Activated naive CD8-positive, alpha-beta T cell treated with anti-CD3 and anti-CD28 coated beads, Interleukin-2, amount 50 U/mL, for 24 hours (primary cell): ENCODE measurements at places on chromosomes 3 and 15.

GRCh38 chr3:159305017-159305416, 503.2 kb downstream of the MFSD1 start:
- no peak for DNase-seq

DNA sequence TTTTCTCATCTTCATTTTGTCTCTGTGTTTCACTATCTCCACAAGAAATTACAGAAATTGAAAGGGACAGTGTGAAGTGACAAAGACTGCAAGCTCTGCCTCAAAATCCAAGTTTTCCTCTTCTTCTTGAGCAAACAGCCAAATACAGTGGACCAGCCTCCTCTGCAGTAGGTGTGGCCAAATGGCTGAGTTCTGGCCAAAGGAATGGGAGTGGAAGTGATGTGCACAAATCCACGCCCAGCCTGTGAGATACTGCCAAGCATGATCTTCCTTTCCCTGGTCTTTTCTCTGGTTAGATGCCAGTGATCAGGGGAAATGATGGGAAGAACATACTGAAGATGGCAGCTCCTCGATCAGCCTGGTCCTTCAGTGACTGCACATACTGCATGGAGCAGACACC, 111.0 kb upstream of the CPNE4 start:
- no peak for DNase-seq

DNA sequence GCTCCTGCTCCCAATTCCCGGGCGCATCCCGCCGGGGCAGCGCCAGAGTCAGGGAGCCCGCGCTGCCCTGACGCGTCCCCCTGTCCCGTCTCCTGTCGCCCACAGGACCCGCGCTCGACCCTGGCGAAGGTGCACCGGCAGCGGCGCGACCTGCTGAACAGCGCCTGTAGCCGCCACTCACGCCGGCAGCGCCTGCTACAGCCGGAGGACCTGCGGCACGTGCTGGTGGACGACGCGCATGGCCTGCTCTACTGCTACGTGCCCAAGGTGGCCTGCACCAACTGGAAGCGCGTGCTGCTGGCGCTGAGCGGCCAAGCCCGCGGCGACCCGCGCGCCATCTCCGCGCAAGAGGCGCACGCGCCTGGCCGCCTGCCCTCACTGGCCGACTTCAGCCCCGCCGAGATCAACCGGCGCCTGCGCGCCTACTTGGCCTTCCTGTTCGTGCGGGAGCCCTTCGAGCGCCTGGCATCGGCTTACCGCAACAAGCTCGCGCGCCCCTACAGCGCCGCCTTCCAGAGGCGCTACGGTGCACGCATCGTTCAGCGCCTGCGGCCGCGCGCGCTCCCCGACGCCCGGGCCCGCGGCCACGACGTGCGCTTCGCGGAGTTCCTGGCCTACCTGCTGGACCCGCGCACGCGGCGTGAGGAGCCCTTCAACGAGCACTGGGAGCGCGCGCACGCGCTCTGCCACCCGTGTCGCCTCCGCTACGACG, 16.9 kb downstream of the C3orf22 start:
- DNase-seq: no peak

DNA sequence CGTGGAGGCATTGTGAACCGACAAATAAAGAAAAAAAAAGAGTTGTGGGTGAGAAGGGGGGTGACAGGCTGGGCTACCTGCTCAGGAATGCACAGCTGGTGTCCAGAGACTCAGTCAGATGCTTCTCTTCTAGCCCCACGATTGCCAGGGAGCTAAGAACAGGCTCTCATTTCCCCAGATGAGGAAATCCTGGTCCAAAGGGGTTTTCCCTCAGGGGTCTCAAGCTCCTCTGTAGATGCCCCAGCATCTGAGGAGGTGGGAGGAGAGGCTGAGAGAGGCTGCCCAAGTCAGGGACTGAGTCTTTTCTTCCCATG, 35.5 kb downstream of the BNC1 start:
- DNase-seq: no peak

DNA sequence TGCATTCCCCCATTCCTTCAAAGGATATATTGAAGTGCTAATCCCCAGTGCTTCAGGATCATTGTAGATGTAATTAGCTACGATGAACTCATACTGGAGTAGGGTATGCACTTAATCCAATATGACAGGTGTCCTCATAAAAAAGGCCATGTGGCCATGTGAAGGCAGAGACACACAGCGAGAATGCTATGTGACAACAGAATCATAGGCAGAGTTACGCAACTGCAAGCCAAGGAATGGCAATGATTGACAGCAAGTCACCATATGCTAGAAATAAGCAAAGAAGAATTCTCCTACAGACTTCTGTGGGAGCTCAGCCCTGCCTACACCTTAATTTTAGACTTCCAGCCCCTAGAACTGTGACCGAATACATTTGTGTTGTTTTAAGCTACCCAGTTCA, 875.6 kb upstream of the ROBO1 start:
- no peak for DNase-seq

DNA sequence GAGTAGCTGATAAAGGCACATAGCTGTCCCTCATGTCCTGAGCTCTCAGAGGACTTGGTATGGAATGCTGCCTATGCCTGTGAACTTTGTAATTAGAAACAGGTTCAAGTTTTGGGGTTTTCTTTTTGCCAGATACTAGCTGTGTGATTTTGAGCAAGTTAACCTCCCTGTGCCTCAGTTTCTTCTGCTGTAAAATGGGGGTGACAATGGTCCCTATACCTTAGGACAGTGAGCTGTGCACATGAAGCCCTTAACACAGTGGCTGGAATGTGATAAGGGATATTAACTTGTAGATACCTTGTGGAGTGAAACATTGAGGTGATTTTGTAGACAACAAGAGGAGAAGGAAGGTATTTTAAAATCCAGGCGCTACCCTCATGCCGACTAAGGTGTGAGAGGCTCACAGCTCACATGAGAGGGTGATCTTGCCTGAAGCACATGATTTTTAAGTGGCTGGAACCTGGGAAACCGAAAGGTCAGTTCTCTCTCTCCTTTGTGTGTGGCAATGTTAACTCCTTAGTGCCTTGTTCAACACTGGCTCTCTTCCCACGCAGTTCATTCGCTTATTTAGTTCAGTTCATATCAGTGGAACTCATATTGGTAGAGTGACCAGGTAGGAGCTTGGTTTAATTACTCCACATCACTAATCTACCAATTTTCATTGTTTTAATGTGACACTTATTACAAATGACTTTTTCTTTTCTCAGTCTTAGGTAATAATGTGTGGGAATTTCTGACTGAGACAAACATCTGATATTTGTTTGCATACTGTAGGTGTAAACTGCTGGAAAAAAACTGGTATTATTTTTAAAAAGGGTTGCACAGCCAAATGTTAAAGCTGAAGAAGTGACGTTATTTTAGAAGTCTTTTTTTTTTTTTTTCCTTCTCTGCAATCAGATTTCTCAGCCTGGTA, 236.2 kb downstream of the ITPR1 start:
- DNase-seq: no peak

DNA sequence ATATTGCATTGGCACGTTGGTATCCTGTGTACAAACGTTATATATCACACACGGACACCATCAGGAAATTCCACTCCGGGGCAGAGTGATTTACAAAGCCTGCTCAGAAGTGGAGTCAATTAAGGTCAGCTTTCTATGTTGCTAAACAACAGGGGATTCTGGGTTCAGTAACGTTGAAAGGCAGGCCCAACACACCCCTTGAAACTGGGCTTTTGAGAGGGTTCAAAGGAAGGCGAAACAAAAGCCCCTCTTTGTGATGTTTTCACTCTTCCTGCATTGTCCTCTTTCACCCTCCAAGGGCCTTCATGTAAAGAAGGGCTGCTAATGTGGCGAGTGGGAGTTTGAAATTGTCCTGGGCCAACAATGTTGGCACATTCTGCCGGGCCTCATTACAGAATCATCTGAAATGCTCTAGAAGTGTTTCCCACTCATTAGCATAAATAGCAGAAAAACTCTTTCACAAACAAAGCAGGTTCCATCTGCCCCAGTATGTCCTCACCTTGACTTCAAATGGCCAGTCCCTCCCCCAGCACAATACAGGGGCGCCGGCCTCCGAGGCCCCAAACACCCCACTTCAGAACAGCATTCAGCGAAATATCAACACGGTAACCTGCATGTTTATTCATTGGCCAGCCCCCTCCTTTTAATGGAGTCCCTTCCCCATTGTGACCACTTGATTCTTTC, 76.4 kb downstream of the HES1 start:
- no peak for DNase-seq

- no peak for DNase-seq
Measured at GRCh38 chr3:138310494-138310893, 19.2 kb downstream of the NME9 start.

DNA sequence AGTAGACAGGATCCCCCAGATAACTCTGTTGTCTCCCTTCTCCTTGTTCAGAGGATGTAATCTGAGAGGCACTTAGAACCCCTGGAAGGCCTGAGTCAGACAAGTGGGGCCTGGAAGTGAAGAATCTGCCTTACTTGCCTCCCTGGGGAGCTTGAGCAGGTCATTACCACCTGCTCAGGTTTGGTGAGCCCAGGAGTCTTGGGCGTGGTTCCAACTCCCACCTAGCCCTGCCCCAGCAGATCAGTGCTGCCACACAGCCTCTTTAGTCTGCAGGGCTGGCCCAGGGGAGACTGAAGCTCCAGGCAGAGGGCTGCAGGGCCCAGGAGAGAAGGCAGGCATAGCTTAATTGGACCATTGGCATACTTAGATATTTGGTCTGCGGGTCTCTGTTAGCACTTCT, 230.0 kb downstream of the ERC2 start:
- no peak for DNase-seq

GRCh38 chr3:197103766-197104165, 74.1 kb upstream of the MELTF start:
- DNase-seq: no peak

- DNase-seq: no peak
Measured at GRCh38 chr15:76954744-76955143, 23.2 kb downstream of the RCN2 start.

- DNase-seq: no peak
Measured at GRCh38 chr15:83102346-83102745, 5.1 kb upstream of the TM6SF1 start.

DNA sequence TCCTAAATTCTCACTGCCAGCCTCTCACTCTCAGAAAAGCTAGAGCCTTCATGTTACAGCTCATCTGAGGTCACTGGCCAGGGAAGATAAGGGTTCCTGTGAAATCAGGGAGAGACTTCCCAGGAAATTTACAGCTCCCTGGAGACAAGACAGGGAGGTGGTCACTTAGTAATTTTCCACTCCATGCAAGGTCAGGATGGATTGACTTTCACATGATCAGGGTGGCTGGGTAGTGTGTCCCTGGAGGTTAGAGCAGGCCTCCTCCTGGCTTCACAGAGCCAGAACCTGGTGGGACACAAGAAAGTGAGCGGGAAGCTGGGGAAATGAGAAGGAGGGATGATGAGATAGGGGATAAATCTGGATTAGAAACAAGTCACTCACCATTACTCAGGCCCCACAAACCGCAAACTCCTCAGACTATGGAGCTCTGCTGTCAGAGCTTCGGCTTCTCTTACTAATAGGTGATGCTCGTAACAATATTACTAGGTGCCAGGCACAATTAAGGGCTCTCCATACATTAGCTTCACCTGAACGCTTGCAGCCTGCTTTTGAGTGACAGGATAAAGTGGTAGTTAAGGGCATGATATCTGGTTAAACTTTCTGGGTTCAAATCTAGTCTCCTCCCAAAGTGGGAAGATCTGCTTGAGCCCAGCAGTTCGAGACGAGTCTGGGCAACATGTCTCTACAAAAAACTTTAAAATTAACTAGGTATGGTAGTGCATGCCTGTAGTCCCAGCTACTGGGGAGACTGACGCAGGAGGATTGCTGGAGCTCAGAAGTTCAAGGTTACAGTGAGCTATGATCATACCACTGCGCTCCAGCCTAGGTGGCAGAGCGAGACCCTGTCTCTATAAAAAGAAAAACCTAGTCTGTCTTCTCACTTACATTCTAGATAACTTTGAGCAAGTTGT, 24.9 kb downstream of the DUOX2 start:
- no peak for DNase-seq

- DNase-seq: no peak
Measured at GRCh38 chr3:196399485-196399945, 32.7 kb downstream of the UBXN7 start.

- no peak for DNase-seq
Measured at GRCh38 chr3:8759038-8759707, 10.2 kb downstream of the OXTR start.
